Heart left ventricle (tissue), 16 donors: ENCODE measurements at places on chromosomes 7 and 10. TPM values are rescaled to one million over a fixed set of nuclear protein-coding genes. Genes with fewer than 3 reads are reported as not detected.

The HYAL4 gene
- polyA plus RNA-seq: not detected

- DNase-seq: no peak
- no peaks in the 10 kb centered on the region for H3K36me3 ChIP-seq
- no peak overlapping the region for H3K27ac ChIP-seq
Measured at GRCh38 chr10:54665095-54665494, 135.9 kb downstream of the PCDH15 start.

- H3K4me1 ChIP-seq: peaks cover 31% of the 10 kb centered on the region
- H3K4me3 ChIP-seq: no peak overlapping the region
- H3K27ac ChIP-seq: no peak overlapping the region
Measured at GRCh38 chr7:24828891-24829661, 71.8 kb upstream of the GSDME start.

- peaks cover 6% of the 10 kb centered on the region for H3K4me1 ChIP-seq
- no peak overlapping the region for H3K4me3 ChIP-seq
Measured at GRCh38 chr7:79608005-79608404, 154.5 kb upstream of the MAGI2 start.

GRCh38 chr10:70494966-70495365, 16.4 kb downstream of the PALD1 start:
- H3K27me3 ChIP-seq: no peaks in the 10 kb centered on the region
- H3K4me3 ChIP-seq: peak overlapping the region; percentile 5
- H3K4me1 ChIP-seq: peaks cover 52% of the 10 kb centered on the region
- H3K36me3 ChIP-seq: no peaks in the 10 kb centered on the region

DNA sequence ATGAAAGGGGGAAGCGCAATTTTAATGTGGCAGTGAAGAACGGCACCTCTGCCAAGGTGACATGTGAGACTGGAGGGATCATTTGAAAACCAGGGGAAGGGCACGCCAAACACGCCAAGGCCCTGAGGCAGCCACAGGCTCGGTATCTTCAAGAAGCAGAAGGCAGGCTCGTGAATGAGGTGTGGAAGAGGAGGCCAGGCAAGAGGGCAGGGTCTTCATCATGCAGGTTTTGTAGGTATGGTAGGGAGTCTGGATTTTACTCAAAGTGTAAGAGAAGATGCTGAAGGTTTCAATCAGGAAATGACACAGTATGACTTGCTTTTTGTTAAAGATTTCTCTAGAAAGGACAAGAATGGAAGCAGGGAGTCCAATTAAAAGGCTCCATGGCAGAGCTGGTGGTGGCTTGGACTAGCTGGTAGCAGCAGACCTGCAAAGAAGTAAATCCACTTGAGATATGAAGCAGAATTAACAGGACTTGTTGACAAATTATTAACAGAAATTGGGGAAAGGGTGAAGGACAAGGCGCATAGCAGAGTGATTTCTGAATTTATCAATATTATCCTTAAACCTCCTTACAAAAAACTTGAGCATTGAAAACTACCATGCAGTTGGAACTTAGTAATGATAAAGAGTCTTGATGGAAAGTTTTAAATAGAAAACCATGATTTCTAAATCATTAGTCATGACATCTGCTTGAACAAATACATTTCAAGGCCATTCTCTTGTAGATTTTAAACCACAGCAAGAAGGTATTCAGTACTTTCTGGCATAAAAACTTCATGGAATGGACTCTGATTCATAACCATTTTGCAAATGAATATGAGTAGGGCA, 70.4 kb downstream of the COA1 start:
- no peak for DNase-seq
- no peaks in the 10 kb centered on the region for H3K36me3 ChIP-seq
- peaks cover 6% of the 10 kb centered on the region for H3K4me1 ChIP-seq
- H3K4me3 ChIP-seq: no peak overlapping the region
- H3K27ac ChIP-seq: no peak overlapping the region

The PSD gene
- polyA plus RNA-seq: 0.14 TPM

The NKX6-2 gene
- 0.27 TPM for polyA plus RNA-seq

DNA sequence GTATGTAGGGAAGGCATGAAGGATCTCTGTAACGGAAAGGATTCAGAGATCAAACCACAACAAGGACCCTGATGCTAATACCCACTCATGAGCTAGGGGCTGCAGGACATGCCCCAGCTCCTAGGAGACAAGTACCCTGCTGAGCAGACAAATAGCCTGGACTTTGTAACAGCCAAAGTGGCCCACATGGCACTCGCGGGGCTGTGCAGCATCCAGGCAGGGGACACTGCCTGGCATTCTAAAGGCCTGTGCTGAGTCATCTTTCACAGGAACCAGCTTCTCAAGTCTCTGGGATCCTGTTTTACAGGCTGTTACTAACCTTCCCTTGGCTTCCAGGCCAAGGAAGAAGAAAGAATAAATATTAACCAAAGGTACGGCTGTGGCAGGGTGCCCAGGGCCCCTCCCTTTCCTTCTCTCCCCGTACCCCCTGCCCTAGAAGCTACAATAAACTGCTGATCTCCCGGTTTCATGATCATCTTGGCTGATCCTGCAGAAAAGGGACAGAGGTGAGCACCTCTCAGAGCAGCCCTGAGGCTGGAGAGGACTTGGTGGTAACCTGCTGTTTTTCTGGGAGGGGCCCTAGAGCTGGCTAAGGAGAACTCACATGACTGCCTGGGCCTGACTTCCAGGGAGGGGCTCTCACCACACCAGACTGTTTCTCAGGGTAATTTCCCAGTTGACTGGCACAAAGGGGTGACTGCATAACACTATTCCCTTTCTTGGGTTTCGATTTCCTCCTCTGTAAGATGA, 4.2 kb upstream of the RPEL1 start:
- no peak for DNase-seq
- no peaks in the 10 kb centered on the region for H3K36me3 ChIP-seq
- no peaks in the 10 kb centered on the region for H3K27me3 ChIP-seq
- no peak overlapping the region for H3K4me3 ChIP-seq
- no peaks in the 10 kb centered on the region for H3K4me1 ChIP-seq

The NODAL gene
- not detected for polyA plus RNA-seq

The HACD1 gene
- 161 TPM for polyA plus RNA-seq

- no peaks in the 10 kb centered on the region for H3K27me3 ChIP-seq
- H3K36me3 ChIP-seq: no peaks in the 10 kb centered on the region
- H3K4me3 ChIP-seq: no peak overlapping the region
- peak; percentile 35 for DNase-seq
Measured at GRCh38 chr10:113947184-113948041, 93.0 kb downstream of the NHLRC2 start.

- no peak overlapping the region for H3K27ac ChIP-seq
- H3K36me3 ChIP-seq: peaks cover 6% of the 10 kb centered on the region
- peaks cover 13% of the 10 kb centered on the region for H3K4me1 ChIP-seq
- DNase-seq: no peak
- H3K27me3 ChIP-seq: no peaks in the 10 kb centered on the region
Measured at GRCh38 chr10:17586821-17587234, 30.3 kb downstream of the HACD1 start.

DNA sequence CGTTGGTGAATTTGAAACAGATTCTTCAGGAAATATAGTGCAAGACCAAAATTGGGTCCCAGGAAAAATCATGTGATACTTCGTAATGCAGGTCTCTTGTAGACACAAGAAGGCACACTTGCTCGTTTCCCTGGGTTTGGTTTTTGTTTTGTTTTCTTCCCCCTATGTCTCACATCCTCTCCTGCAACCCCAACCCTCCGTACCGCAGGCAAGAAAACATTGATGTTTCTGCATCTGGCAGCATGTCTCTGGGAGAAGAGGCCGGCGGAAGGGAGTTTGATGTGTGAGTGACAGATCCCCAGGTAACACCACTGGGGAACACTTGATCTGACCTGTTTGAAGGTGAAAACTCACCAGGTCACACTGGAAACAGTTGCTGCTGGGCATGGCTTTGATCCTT, 718.5 kb downstream of the AUTS2 start:
- no peaks in the 10 kb centered on the region for H3K36me3 ChIP-seq
- no peak overlapping the region for H3K27ac ChIP-seq
- H3K27me3 ChIP-seq: no peaks in the 10 kb centered on the region

DNA sequence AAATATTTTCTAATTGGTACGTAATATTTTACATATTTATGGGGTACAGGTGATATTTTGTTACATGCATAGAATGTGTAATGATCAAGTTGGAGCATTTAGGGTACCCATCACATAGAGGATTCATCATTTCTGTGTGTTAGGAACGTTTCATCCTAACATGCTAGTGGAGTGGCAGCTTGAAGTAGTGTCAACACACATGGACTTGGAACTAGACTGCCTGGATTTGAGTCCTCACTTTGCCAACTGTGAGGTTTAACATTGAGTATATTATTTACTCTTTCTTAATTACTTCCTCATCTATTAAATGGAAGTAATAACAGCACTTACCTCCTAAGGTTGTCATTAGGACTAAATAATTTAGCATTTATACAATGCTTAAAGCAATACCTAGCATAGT, 241.9 kb downstream of the PLXDC2 start:
- no peaks in the 10 kb centered on the region for H3K36me3 ChIP-seq
- H3K4me1 ChIP-seq: no peaks in the 10 kb centered on the region
- no peaks in the 10 kb centered on the region for H3K27me3 ChIP-seq
